ENCODE measurements at places on chromosomes 3 and 15.

GRCh38 chr15:73601451-73602445 lies 31.4 kb downstream of the NPTN start:
- no peak for DNase-seq

- DNase-seq: no peak
Observed at GRCh38 chr15:85326291-85326690, 54.1 kb upstream of the AKAP13 start.

DNA sequence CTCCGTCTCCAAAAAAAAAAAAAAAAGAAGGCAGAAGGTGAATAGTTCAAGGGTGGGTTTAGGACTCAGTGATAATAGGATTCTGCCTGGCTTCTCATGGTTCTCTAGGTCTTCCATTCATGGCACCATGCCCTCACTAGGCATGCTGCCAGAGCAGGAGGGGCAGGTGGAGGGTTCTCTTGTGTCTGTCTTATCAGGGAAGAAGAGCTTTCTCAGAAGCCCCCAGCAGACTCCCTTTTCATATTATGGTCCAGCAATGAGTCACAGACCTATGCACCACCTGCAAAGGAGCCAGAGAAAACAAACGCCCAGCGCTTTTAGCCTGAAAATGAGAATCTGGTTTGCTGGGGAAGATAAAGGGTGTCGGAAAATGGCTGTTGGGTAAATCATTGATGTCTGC lies 3.0 kb downstream of the CCR2 start:
- no peak for DNase-seq

DNA sequence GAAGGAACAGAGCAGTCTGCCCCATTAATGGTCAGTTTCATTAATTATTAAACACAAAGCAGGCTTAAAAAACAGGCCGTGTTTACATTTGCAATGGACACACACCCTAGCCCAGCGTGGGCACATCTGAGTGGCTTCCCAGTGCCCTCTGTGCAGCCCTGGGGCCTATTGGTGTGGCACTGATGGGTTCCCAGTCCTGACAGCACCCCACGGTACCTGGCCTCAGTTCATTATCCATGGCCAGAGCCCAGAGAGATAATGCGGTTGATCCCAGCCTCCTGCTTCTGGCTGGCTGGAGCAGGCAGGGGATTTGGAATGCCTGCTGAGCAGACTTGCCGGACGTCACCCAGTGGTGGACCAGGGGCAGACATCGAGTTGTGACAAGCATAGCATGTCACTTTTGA lies 110.5 kb upstream of the ABHD17C start:
- DNase-seq: no peak

DNA sequence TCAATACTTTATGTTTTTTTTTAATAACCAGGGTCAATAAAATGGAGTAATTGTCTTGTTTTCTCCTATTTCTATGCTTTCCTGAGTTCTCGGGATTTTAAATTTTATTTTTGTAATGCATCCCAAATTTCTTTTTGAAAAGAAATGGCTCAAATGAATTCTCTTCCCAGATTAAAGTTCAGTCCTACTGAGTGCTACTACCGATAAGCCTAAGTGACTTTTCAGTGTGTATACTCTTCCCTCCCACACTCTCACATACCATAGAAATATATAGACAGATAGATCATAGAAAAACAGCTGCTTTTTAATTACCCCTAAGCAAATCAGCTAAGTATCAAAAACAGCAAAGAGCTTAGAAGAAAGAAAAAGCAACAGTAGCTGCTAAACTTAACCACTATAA lies 1.5 kb downstream of the SERPINI1 start:
- DNase-seq: no peak

- DNase-seq: no peak
Observed at GRCh38 chr15:85477061-85477460, 96.7 kb downstream of the AKAP13 start.

DNA sequence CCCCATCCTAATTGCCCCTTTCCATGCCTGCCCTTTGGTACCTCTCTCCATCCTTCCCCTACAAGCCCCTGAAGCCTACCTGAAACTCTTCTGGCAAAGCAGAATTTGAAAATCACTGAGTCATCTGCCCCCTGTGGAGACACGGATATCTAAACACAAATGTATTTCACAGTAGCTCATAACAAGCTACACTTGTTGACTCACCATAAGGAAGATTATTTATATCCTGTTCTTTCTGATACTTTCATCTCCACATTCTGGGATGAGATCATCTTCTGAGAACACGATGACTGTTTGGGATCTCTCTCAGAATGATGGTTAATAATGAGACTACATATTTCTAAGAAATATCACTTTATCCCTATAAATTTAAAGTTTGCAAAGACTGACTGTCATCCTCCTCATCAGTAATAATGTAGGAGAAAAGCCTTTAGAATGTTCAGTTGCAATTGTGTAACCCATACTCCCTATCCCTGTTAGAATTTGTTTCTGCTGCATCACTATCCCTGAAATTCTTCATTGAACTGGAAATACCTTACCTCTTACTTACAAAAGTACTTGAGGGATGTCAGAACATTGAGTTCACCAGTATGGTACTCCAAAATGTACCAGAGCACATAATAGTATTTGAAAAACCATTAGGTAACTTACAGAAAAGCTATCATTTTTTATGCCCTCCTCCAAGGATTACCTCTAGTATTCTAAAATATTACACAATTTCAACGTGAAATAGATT lies 116.1 kb upstream of the IL12A start:
- no peak for DNase-seq

DNA sequence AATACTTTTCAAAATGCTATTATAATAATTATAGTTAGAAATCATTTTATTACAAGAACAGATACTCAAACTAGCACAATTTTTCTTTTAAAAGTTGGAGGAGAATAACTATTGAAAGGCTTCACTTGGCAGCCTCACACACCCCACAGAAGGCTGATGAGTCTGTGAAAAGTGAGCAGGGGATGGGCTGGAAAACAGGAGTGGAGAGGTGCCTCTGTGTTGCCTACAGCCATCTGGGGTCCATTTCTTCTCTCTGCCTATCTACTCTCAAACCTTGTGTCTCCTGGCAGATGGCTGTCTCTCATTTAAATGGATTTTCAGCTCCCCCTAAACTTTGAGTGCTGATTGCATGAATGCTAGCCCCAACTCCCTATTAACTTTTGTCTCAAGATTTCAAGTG lies 230.8 kb downstream of the CLSTN2 start:
- DNase-seq: no peak

GRCh38 chr3:101091489-101091888 lies 98.3 kb upstream of the ABI3BP start:
- no peak for DNase-seq

- no peak for DNase-seq
Observed at GRCh38 chr15:70866982-70867641, 13.2 kb upstream of the LARP6 start.

DNA sequence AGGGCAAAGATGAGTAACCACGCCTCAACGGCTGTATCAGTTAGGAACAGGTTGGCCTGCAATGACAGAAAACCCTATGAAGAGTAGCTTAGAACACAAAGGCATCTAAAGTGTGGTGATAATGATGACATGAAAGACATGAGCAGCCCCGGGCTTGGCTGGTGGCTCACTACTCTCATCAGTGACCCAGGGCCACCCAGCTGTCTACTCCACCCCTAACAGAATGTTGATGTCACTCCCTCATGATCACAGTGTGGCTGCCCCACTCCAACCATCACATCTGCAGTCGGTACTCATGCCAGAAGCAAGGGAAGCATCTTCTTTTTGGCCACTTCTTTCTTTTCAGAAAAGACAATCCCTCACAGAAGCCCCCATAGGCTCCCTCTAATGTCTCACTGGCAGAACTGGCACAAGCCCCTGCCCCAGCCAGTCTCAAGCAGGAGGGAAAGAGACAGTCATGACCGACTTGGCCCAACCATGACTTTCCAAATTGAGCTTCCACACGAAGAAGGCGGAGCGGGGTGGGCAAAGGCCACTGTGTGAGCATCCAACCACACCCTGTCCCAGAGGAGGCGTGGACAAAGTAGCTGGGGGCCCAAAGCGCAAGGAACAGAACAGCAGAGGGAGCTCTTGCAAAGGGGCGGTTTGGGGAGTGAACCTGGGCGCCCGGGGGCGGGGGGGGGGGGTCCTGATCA lies 72.0 kb upstream of the IQSEC1 start:
- no peak for DNase-seq

GRCh38 chr3:37387462-37387861 lies 213.1 kb upstream of the LRRFIP2 start:
- DNase-seq: no peak

GRCh38 chr3:61828880-61829721 lies 267.7 kb downstream of the PTPRG start:
- no peak for DNase-seq

GRCh38 chr15:100681335-100681746 lies 79.0 kb downstream of the ASB7 start:
- no peak for DNase-seq

DNA sequence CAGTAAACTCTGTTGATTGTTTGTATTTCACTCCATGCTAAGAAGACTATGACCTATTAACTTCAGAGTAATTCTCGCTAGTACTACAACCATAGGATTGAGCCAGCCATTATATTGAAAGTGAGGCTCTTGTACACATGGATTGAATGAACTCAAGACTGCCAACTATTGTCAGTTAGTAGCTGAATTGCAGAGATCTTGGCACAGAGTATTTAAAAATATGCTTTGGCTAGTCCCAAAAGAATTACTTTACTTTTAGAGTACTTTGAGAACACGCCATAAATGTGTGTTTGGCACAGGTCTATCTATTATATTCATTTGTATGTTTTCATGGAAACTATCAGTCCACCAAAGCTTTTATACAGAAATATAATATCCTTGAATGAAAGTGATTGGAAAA lies 226.7 kb upstream of the DCBLD2 start:
- no peak for DNase-seq

GRCh38 chr15:45573961-45574629 lies 13.1 kb upstream of the BLOC1S6 start:
- no peak for DNase-seq

- DNase-seq: no peak
Observed at GRCh38 chr3:14520149-14520548, 20.0 kb downstream of the GRIP2 start.

- DNase-seq: no peak
Observed at GRCh38 chr3:117692416-117692995, 982.9 kb downstream of the TUSC7 start.

DNA sequence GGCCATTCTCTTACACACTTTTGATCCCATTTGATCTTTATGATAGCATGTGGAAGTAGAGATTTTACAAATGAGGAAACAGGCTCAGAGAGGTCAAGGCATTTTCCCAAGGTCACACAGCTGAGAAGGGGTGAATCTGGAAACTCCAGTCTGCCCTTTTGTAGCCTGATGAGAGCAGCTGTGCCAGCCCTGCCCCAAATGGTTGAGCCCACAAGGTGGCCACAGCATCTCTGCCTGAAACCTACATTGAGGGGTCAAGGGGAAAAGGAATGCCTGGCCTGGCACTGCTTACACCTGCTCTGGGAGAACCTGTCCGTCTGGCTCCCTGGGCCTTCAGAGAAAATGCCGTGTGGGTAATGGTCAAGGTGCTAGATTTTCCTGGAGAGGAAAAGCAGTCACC lies 200.2 kb upstream of the LINGO1 start:
- no peak for DNase-seq

- DNase-seq: no peak
Observed at GRCh38 chr3:118813472-118813871, 221.2 kb downstream of the IGSF11 start.

GRCh38 chr3:187281191-187281714 lies 10.3 kb downstream of the MASP1 start:
- no peak for DNase-seq

DNA sequence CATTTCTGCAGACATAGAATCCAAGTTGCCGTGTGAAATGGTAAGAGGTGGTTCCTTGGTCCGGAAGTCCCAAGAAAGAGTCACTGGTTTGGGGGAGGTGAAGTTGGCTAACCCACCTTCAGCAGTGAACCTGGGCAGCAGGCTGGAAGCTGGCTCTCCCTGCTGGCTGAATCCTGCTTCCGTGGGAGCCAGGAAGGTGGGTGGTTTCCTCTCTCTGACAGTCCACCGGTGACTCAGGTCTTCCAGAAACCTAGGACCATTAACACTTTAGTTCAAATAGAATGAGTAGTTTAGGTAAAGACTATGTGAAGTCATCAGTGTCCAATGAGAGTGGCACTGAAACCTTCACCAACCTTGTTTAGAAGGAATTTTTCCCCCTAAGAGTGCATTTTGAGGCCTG lies 87.4 kb upstream of the CACNA2D3 start:
- no peak for DNase-seq

- DNase-seq: no peak
Observed at GRCh38 chr3:99969136-99969535, 145.2 kb downstream of the FILIP1L start.

- no peak for DNase-seq
Observed at GRCh38 chr15:67146234-67146633, 80.8 kb downstream of the SMAD3 start.

DNA sequence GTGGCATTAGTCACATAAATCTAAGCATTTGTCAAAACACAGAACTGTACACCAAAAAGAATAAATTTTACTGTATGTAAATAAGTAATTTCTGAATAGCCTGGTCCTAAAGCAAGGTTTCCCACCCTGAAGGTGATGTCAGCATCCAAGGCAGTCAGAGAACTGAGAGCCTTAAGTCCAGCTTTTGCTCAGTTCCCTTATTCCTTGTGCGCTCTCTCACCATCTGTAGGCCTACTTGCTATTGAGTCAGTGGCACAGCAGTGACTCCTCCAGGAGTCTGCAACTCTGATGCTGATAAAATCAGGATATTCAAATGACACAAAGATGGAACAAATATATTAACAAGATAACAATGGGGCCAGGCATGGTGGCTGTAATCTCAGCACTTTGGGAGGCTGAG lies 22.3 kb downstream of the VPS39 start:
- no peak for DNase-seq

DNA sequence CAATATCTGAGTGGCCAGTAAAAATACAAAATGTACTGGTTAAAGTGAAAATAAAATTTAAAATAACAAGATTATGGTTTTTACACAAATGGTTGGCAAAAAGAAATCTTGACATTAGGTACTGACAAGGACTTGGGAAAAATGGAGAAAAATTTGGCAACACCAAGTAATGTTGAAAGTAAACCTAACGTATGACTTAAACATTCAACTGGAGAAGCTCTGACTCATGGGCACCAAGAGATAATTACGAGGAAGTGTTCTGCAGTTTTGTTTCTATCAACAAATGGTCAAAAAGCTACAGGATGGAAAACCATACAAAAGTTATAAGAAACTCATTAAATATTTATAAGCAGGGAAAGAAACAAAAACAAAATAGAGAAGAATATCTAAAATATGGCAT lies 177.7 kb downstream of the ZNF385D start:
- DNase-seq: no peak

GRCh38 chr3:105351821-105352220 lies 14.9 kb upstream of the ALCAM start:
- no peak for DNase-seq

- DNase-seq: no peak
Observed at GRCh38 chr3:100963041-100963440, 30.2 kb downstream of the ABI3BP start.

DNA sequence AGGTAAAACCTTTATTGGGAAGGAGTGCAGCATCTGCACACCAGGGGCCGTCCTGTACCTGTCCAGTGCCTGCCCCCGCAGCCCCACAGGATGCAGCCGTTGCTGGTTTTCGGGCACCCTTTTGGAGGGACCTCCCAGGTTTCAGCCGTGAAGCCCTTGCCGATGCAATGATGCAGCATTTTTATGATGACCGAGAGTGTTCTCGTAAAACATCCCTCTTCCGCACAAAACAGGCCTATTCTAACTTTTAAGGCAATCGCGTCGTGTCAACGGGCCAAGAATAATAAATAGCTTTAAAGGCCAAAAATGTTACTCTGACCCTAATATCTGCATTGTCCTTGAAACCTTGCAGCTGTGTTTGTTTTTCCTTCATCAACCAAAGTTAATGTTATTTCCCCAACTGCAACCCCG lies 126.1 kb downstream of the LRRK1 start:
- DNase-seq: no peak
